Type B pancreatic cell (in vitro differentiated cells): ENCODE measurements at places on chromosomes 1 and 21.

DNA sequence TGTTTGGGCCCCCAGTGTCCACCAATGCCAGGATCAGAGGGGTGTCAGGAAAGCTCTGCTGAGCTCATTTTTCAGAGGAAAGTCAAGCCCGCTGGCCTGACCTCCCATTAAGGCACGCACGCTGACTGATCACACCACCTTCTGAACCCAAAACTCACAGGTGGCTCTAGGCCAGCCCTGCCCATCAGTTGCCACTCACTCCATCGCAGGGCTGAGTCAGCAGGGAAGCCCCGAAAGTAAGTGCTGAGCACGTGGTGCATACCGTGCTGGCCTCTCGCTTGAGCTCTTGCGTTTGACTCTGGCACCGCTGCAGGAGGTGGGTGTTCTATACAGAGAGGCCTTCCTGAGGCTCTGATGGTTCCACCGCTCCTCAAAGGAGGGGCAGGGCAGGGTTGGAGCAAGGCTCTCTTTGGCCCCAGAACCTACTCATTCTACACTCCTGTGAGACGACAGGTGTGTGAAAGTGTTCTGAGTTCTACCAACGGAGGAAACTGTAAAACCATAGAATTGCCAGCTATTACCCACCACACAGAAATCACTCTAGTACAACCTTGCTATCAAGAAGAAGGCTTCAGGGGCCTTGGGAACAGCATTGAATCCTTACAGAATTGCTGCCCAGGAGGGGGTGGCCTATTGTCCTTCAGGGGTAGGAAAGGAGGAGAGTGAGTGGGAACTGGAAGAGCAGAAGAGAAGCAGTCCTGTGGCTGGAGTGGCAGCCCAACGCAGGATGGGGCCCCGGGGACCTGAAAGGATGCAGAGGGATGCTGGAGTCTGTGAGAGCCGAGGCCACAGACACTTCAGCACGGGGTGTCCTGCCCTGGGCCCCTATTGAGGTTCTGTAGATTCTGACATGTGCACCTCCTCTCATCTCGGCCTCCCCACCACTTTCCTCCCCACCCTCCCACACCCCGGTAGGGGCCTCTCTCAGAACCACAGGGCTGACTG is 214.7 kb upstream of the EDN2 start:
- no peak for DNase-seq

DNA sequence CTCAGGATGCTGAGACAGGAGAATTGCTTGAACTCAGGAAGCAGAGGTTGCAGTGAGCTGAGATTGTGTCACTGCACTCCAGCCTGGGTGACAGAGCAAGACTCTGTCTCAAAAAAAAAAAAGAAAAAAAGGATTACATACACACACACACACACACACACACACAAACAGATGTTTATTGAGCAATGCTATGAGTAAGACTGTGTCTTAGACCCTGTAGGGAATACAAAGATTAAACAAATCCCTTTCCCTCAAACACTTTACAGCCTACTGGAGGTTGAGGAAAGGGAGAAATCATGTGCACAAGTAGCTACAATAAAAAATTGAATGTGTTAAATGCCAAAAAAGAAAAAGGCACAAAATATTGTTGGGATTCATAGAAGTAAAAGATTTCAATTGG is 58.1 kb downstream of the RPAP2 start:
- DNase-seq = no peak

- DNase-seq = no peak
Measured at GRCh38 chr1:232149287-232150201, 480.4 kb downstream of the SIPA1L2 start.

GRCh38 chr21:37984416-37984815 is 68.2 kb upstream of the KCNJ6 start:
- no peak for DNase-seq

DNA sequence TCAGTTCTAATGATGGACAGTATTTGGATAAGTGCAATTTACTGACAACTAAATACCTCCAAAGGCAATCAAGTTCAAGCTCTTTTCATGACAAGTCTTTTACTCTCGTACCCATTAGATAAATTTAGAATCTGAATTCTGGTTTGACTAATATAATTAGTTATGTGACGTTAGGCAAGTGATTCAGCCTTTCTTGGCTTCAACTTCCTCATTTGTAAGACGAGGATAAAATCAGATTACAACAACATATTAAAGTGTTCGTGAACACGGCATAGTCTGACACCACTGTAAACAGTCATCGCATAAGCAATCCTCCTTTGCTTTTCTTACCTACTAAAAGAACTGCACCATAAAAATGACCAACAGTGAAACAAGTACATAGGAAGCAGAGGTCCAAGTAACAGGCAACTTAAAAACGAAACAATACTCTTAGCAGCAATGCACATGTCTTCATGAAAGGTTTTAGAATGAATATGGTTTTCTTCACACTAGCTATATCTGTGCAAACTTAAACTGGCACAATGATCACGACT is 25.7 kb downstream of the COA6 start:
- DNase-seq = no peak

DNA sequence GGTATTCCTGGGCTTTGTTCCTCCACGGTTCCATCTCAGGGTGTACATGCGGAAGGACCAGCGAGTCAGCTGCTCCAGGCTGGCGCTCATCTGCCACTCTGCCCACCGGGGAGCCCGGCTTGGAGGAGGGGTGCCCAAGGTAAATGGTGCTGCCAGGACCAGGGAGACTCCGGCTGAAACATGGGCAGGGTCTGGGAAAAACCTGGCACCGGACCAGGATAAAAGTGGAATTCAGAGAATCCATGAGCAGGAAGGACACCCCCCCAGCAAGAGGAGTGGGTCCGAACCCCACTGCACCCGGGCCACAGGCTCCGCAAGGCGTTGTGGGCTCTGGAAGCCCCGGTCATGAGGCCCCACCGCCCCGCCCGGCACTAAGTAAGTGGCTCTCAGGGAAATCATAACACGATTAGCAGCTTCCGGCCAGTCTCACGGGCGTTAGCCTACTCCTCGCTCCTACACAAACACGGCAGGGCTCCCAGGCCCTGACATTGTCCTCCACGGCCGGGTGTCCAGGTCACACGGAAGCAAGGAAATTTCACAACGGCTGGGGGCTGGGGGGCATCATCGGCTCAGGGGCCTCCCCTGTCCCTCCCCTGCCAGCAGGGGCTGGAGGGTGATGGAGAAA is 21.1 kb downstream of the MEGF6 start:
- no peak for DNase-seq
